ENCODE measurements at places on chromosomes 7 and 10. TPM values are rescaled to one million over a fixed set of nuclear protein-coding genes. Genes with fewer than 3 reads are reported as not detected.

Gene CTAGE6
- total RNA-seq = 0.36 TPM

DNA sequence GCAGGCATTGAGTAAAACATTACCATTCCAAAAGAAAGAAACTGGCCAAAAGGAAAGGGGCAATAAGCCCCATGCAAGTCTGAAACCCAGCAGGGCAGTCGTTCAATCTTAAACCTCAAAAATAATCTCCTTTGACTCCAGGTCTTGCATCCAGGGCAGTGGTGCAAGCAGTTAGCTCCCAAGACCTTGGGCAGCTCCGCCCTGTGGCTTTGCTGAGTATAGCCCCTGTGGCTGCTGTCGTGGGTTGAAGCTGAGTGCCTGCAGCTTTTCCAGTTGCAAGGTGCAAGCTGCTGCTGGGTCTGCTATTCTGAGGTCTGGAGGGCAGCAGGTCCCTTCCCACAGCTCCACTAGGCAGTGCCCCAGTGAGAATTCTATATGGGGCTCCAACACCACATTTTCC is 580.1 kb upstream of the AUTS2 start:
- DNase-seq = no peak

DNA sequence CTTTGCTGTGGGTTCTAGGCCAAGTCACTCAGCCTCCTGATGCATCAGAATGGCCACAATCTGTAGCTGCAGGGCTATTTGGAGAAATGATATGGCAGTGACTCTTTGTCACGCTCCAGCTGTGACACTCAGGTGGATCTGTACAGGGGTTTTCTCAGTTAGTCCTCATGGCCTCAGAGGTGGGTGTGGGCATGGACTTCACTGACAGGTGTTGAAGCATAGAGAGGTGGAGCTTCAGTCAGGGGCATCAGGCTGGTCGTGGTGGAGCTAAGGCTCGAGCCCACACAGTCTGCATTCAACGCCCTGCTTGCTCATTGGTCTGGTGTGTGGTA is 21.2 kb downstream of the PALD1 start:
- no peak for DNase-seq

GRCh38 chr10:69315100-69315542 is 36.8 kb downstream of the HK1 start:
- peak; percentile 13 for DNase-seq

DNA sequence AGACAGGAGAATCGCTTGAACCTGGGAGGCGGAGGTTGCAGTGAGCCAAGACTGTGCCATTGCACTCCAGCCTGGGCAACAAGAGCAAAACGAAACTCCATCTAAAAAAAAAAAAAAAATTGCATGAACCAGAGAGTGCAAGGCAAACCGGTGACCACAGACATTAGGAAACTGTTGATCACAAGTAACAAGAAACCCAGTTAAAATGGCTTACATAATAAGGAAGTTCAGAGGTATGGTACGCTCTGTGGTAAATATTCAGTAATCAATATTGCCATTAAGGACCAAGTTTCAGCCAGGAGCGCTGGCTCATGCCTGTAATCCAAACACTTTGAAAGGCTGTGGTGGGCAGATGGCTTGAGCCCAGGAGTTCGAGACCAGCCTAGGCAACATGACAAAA is 9.2 kb upstream of the NT5C2 start:
- DNase-seq = no peak

Gene GRM3
- total RNA-seq = not detected

DNA sequence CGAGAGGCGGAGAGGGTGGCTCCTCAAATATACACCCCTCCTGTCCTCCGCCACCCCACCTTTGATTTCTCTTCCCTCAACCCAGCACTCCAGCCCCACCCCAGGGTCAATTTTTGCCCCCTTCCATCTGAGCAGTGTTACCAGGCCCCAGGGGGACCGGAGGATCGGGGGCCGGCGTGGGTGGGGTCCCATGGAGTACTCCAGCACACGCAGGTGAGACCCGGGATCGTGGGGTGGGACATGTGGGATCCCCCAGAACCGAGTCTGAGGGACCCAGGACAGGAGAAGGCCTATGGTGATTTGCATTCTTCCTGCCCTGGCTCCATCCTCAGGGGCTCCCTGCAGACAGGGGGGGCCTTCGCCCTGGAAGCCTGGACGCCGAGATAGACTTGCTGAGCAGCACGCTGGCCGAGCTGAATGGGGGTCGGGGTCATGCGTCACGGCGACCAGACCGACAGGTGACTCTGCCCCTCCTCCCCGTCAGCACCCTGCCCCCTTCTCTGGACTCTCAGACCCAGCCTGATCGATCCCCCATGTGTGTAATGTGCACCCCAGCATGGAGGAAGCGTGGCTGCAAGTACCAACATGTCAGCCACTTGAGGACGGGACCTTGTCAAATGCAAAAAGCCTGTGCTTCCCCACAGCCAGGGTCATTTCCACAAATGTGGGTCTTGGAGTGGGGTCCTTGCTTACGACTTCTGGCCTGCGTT is 744 bp downstream of the TRIP6 start:
- peak; percentile 74 for DNase-seq

DNA sequence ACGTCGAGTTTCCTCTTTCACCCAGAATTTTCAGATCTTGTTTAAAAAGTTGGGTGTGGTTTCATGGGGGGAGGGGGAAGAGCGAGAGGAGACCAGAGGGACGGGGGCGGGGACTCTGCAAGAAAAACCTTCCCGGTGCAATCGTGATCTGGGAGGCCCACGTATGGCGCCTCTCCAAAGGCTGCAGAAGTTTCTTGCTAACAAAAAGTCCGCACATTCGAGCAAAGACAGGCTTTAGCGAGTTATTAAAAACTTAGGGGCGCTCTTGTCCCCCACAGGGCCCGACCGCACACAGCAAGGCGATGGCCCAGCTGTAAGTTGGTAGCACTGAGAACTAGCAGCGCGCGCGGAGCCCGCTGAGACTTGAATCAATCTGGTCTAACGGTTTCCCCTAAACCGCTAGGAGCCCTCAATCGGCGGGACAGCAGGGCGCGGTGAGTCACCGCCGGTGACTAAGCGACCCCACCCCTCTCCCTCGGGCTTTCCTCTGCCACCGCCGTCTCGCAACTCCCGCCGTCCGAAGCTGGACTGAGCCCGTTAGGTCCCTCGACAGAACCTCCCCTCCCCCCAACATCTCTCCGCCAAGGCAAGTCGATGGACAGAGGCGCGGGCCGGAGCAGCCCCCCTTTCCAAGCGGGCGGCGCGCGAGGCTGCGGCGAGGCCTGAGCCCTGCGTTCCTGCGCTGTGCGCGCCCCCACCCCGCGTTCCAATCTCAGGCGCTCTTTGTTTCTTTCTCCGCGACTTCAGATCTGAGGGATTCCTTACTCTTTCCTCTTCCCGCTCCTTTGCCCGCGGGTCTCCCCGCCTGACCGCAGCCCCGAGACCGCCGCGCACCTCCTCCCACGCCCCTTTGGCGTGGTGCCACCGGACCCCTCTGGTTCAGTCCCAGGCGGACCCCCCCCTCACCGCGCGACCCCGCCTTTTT is at the start of gene VIM:
VIM (plus strand) TSS at position 151 of the 925 bp plus-strand sequence. CDS start 1,182 bp downstream, outside the sequence.
- DNase-seq = peak; percentile 91

DNA sequence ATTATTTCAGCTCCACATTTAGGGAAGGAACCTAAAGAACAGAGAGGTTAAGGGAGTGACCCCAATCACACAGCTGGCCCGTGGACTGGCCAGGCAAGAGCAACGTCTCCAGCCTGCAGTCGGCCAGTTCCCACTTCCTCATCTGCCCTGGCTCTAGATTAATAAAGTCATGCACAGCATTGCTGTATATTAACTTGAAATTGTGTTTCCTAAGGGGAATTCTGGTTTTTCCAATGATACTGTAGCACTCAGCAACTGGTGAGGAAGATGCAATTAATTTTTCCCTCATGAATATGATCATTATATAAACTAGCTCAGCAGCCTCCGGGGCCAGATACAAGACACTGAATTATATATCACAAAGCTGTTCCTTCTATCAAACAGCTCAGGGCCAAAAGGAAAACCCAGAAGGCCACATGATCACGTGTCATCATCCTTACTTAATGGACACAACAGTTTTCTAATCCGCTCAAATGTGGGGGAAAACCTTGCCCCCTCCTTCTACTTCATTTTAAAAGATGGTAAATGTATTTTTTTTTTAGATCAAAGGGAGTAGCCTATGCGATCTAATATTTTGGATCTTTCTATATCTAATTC is 295.3 kb upstream of the PRKCQ start:
- DNase-seq = no peak

DNA sequence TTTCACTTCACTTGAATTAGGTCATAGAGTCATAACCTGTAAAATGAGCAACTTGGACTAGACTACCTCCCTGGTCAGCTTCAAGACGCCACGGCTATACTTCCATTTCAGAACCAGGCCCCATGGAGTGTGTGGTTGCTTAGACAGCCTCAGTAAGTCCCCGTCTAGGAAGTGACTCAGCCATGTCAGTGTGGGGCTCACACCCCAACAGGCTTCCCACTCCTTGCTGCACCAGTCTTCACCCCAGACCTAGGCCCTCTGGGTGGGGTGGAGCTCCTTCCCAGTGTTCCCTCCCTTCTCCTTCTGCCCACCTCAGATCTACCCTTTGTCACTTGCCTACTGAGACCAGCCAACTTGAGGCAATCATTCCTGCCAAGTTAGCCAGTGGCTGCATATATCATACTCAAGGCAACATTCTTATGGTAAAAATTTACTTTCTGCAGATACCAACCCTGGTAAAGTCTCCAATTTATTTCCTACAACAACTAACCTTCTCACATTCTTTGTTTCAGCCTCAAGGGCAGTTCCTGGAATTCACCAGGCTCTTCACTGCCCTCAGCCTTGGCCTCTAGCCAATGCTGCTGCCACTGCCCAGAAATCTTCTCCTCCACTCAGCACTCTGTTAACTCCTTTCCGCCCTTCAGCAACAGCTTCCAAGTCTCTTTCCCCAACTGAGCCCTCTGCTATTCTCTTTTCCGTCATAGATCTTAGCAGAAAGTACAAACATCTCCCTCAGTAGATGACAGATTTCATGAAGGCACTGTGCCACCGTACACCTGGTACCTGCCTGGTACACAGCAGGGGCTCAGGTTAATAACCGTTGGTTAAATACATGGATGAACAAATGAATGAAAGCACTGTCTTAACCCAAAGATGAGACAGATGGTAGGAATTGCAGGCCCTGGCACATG is 31.3 kb upstream of the ZNRF2 start:
- DNase-seq = no peak

Gene CPED1
- 37.4 TPM for total RNA-seq

Gene RET
- under 0.01 TPM for total RNA-seq

GRCh38 chr7:132251327-132251659 is 325.0 kb downstream of the PLXNA4 start:
- no peak for DNase-seq

DNA sequence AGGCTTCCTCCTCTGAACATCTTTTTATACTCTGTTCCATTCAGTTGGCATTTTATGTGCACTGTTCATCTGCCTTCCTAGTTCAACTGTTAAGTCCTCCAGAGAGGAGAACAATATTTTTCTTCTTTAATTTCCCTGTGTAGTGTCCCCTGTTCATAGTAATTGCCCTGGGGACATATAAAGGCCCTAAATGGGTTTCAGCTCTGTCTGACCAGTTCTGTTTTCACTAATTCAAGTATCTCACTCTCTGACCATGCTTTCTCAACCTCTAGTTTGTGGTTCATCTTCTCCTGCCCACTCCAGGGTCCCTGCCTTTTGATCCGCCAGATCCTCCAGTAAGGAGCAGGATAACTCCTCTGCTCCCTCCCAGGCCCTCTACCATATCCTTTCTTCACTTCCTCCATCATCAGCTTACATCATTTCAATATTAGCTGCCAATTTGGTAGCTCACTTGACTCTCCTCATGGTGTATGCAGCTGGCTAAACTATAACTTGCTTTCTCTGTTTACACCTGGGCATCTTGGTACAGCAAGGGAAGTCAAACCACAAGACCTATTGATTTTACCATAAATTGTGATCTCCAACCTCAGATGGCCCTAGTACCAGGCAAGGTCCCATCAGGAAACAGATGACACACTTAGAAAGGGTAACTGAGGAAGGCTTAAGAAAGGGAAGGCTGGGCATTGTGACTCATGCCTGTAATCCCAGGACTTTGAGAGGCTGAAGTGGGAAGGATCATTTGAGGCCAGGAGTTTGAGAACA is 17.7 kb upstream of the C10orf67 start:
- no peak for DNase-seq

DNA sequence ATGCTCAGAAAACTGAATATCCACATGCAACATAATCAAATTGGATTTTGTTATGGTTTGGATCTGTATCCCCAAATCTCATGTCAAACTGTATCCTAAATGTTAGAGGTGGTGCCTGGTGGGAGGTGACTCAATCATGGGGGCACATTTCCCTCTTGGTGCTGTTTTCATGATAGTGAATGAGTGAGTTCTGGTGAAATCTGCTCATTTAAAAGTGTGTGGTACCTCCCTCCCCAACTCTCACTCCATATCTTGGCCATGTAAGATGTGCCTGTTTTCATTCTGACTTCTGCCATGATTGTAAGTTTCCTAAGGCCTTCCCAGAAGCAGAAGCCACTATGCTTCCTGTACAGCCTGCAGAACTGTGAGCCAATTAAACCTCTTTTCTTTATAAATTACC is 239.6 kb upstream of the KLF14 start:
- no peak for DNase-seq

Gene SLC39A12
- not detected for total RNA-seq

GRCh38 chr7:78062214-78062613 is 263.6 kb downstream of the PHTF2 start:
- DNase-seq = no peak

GRCh38 chr10:62726142-62726541 is 78.4 kb upstream of the ADO start:
- DNase-seq = no peak

Gene SLC18A3
- total RNA-seq = not detected

- DNase-seq = no peak
Measured at GRCh38 chr7:129055861-129056464, 1.1 kb upstream of the TNPO3 start.

Gene HMX2
- not detected for total RNA-seq

Gene BICC1
- 254 TPM for total RNA-seq

DNA sequence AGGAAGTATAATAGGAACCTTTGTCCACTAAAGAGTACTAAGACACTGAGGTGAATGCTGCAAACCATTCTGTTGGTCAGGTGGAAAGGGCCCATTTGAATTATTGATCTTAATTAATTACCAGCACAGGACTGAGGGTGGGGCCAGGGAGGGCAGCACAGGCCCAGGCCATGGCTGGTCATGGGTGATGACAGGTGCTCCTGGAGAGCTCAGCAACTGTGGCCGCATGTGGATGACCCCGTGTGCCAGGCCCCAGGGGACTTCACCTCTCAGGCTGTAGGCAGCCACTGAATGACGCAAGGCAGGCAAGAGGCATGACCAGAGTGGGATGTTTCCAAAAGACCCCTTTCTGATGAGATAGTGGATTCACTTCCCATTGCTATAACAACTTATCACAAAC is 54.2 kb downstream of the HECW1 start:
- no peak for DNase-seq

Gene TMEM130
- 1.1 TPM for total RNA-seq

Gene CCL24
- not detected for total RNA-seq

GRCh38 chr7:9939176-9939575 is 1034.5 kb upstream of the PHF14 start:
- DNase-seq = no peak

Gene WNT2
- under 0.01 TPM for total RNA-seq
